ENCODE measurements at places on chromosomes 7 and 10.

DNA sequence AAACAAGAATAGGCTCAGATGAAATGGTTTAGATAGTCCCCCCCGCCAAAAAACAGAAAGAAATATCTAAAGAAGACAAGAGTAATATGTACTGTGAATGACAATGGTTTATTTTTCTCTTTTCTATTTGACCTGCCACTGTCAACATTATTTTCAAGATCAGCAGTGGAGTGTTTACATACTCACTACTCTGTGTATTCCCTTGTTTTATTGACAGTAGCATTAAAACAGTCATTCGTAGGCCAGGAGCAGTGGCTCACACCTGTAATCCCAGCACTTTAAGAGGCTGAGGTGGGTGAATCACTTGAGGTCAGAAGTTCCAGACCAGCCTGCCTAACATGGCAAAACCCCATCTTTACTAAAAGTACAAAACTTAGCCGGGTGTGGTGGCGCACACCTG, 245.3 kb upstream of the SLC26A5 start:
- no peak for DNase-seq

DNA sequence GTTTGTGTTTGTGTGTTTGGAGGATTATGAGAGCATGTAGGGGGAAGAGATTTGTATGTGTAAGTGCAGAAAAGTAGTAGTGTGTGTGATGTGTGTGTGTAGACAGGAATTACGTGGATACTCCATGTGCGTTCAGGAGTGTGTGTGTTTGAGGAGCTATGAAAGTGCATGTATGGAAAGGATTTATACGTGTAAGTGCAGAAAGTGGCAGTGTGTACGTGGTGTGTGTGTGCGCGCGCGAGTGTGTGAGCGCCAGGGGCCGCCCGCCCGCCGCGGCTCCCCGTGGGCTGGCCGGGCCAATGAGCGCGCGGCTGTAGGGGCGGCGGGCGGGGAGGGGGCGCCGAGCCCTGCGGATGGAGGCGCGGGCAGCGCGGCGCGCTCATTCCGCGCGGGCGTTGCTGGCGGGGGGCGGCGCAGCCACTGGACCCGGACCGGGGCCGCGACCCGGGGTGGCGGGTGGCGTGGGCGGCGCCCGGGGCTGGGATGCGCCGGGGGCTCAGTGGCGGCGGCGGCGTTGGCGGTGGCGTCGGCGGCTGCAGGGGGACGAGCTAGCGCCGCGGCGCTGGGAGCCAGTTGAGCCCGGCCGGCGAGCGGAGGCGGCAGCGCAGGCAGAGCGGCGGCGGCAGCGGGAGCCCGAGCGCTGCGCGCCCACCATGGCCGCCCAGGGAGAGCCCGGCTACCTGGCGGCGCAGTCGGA, at the start of gene BICC1:
Gene BICC1 (plus strand): TSS at position 382 of the 697 bp plus-strand sequence. CDS start 272 bp downstream, at position 654.
- DNase-seq: no peak

- DNase-seq: no peak
Observed at GRCh38 chr10:29026802-29027580, 261.9 kb upstream of the LYZL1 start.

DNA sequence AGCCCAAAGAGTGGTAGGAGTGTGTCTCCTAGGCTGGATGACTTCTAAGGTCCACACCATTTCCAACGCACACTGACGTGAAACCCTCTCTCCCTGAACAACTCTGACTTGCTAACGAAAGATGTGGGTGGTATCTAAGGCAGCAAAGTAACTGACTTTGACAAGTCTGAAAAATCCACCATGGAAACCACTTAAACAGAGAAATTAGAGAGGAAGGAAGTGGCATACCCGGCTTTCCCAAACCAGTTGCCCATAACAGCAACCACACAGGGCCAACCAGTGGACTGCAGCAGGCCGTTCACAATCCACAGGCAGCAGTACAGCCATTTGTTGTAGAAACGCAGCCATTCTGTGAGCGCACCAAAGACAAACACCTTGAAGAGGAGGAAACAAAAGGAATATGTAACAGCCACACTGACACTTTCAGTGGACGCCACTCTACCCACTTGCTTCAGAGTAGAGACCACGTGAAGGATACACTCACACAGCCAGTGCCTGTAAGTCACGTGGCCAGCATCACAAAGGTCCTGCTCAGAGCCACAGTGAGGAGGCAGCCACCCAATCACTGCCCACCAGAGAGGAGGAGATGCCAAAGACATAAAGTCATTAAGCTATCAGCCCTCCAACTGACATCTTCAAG, 39.8 kb downstream of the SLC37A3 start:
- DNase-seq: no peak

- no peak for DNase-seq
Observed at GRCh38 chr10:95284807-95285206, 6.0 kb downstream of the PDLIM1 start.

DNA sequence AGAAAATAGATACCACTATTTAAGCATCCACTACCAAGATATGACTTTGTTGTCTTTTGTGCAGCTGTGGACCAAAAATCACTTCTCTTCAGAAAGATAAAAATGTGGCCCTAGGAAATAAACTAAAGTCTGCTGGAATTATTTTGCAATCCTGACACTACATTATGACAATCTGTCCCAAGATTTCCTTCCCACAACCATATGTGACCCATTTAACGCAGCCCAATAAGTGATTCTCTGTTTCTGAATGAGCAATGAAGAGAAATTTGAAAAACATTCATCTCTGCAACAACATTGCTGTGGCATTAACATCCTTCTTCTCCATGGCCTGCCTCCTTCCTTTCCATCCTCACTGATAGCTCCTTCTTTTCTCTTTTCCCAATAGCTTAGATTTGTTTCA, 212.0 kb downstream of the TSPAN12 start:
- DNase-seq: no peak

DNA sequence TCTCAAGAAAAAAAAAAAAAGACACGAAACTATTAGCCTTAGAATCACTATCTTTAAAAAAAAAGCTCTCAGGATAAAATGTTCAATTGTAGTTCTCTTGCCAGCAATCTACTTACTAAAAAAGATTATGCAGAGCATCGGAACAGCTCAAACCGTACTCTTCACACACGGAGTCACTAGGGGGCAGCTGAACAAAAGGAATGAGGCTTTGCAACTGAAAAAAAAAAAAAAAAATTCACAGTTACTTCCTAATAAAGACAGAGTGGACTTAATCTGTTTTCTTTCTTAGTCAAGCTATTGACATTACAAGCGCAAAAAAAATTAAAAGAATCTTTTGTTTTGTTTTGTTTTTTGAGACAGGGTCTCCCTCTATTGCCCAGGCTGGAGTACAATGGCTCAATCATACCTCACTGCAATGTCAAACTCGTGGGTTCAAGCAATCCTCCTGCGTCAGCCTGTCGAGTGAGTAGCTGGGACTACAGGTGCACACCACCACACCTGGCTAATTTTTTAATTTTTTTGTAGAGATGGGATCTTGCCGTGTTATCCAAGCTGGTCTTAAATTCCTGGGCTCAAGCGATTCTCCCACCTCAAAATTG, 11.5 kb downstream of the PMS2 start:
- DNase-seq: peak; percentile 25

DNA sequence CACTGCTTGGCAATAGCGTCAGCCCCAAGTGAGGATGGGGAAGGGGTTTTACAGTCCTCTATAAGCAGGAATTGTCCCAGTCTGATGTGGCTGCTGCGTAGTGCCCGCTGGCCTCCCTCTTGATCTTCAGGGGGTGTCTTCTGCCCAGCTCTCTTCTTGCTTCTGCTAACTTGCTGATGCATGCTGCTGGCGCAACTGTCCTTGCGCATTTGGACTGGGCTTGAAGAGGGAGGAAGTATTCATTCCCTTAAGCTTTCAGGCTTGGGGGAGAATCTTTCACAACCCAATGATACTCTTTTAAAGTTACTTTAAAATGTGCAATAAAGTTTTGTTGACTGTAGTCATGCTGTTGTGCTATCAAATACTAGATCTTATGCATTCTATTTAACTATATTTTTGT, 10.3 kb downstream of the GALNT11 start:
- DNase-seq: no peak

DNA sequence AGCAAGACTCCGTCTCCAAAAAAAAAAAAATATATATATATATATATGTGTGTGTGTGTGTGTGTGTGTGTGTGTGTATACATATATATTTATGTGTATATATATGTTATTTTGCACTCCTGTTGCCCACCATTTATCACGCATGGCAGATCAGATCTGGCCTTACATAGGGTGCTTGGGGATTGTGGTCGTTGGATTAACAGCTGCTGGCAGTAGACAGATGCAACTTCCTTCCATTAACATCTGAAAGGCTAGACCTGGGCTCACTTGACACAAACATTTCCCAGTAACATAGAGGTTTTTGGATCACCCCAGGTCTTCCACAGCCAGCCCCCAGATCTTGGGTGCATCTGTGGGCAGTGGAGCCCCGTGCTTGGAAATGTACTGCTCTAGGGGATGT, 40.8 kb upstream of the DLD start:
- no peak for DNase-seq

DNA sequence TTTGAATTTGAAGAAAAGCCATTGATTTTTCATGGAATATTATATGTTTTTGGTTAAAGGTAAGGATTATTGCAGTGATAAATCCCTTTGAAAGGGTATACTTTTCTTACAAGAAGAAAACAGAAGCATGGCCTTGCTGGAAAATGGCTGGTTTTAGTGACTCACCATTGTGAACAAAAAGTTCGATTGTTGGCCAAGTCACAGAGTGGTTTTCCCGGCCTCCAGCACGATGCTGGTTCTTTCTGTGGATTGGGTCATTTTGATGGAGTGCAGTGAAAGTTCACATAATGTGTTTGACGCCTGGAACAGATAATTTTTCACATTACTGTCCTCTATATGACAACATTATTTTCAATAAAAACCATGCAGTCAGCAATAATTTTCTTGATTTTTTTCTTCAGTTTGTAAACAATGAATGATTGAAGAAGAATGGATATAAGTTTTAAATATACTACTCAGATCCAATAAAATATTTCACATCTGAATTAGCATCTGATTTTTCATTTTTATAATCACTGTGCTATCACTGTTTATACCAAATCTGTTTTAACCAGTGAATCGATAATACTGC, 60.9 kb downstream of the RBM20 start:
- DNase-seq: no peak

- DNase-seq: no peak
Observed at GRCh38 chr7:293681-294439, 3.9 kb downstream of the FOXL3 start.

DNA sequence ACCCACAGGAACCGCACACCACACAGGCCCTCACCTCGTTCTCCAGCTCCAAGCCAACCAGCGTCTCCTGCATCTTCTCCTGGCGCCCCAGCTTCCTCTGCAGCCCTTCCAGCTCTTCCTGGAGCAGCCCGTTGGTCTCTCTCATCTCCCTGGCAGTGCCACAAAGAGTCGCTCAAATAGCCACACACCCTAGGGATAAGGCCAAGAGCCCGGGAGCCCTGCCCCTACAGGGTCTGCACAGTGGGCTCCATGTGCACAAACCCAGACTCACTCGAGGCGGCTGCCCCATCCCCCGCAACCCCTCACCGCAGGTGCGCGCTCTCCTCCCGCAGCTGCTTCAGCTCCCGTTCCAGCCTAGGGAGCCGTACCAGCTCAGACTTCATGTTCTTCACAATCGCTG, 16.9 kb downstream of the MAD1L1 start:
- DNase-seq: no peak

DNA sequence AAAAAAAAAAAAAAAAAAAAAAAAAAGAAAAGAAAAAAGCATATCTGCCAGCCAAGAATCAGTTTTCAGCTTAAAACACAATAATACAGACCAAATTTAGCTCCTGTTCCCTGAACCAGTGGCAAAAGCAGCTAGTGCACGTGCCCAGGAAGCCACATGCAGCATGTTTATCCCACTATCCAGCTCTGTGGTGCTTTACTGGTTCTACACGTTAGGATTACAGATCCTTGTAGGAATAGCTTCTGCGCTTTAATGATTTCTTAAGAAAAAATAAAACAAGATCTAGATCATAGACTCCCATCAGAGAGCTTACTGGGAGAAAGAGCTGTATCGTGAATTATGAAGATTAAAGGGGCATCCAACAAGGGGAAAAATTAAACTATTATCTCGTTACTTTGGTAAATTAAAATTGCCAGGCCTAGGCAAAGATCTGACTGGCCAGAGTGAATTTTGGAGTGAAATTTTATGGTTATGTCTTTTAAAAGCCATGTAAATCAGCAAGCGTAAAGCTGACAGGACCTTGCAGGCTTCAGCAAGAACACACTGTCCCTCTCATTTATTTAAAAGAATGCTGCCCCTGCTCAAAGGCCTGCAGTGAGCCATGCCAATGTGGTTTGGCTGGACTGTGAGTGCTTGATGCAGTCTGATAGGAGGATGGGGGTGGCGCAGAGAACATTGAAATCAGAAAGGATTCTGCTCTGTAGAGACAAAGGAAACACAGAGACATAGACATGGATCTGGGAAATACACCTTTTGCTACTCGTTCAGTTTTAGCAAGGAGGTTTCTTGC, 177.3 kb upstream of the PHYHIPL start:
- no peak for DNase-seq

- no peak for DNase-seq
Observed at GRCh38 chr10:90937645-90938258, 16.9 kb upstream of the ANKRD1 start.

GRCh38 chr7:104124469-104124868, 83.3 kb downstream of the ORC5 start:
- DNase-seq: no peak

DNA sequence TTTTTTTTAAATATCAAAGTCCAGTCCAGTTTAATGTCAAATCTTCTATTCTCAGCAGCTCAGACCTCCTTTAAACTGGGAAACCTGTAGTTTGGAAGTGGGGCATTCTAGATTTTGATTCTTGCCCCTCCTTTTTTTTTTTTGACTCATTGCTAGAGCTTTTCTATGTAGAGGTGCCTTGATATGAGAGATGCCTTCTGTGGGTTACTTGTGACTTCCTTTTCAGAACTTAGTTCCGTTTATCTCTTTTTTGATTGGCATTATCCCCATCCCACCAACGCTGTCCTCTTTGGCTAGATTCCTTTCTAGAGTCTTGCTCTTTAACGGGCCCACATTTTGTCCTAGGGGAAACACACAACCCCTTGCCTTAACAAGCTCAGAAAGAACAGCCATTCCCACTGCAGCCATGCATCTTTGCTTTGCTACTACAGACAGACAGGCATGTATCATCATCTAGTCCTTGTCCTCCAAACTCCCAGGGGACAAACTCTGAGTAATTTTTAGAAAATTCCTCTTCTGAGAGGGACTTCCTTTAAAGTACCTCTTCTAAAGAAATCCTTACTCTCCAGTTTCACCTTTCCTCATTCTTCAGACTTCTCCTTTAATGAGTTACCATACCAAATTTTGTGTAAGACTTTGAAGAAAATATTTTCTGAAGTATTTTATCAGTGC, 153.6 kb downstream of the PHF14 start:
- no peak for DNase-seq

- no peak for DNase-seq
Observed at GRCh38 chr7:158123214-158123613, 464.4 kb downstream of the PTPRN2 start.

GRCh38 chr10:78448994-78449418, 415.3 kb downstream of the RPS24 start:
- no peak for DNase-seq

GRCh38 chr10:124642088-124642710, 102.0 kb downstream of the FAM53B start:
- DNase-seq: no peak
